Heart right ventricle (tissue), 16 donors: ENCODE measurements at places on chromosomes 5 and 9. TPM values are rescaled to one million over a fixed set of nuclear protein-coding genes. Genes with fewer than 3 reads are reported as not detected.

GRCh38 chr5:78647838-78648358 lies 674 bp downstream of the LHFPL2 start:
- peak; percentile 53 for DNase-seq

The IFNA2 gene
- polyA plus RNA-seq: not detected

DNA sequence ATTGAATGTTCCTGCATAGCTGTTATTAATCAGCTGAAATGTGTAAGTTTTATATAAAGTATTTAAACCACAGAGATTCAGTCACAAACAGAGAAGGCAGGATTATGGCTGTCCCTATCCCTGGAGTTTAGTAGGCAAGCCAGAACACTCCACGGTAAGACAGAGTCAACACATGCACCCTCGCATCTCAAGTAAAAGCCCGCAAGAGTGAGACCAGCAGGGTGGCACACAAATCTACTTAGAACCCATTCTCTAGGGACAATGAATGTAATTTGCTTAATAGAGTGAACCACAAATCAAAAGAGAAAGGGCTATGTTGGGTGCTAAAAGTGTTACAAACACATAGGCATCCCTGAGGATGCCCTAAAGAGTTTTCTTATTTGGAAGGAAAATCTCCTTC lies 35.1 kb downstream of the LPAR1 start:
- DNase-seq: no peak

DNA sequence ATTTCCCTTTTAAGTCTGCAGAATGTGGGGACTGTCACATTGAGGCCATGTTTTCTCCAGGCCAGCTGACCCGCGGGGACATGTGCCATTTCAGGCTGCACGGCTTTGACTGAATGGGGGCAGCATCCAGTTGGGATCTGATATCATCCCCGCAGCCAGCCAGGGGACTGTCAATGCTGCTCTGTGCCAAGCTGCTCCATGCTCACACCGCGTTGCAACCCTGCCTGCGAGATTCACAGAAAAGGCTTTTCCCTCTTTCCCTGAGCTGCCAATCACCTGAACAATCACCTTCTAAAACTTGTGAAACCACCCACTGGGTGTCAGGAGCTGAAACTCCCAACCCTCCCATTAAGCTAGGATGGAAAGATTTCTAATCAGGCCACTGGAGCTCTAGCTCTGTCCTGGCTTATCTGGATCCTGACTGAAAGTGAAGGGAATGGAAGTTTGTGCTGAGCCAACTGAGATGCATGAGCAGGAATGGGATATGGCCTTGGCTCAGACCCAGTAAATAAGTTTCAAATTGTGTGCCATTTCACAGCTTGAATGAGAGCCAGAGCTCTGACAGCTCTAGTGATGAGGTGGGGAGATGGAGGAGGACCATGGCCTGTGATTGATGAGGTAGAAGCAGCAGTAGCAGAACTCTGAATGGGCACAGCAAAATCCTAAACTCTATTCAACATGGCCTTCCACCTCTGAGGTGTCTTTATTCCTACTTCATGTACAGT lies 34.5 kb upstream of the ZNF366 start:
- no peak for DNase-seq

DNA sequence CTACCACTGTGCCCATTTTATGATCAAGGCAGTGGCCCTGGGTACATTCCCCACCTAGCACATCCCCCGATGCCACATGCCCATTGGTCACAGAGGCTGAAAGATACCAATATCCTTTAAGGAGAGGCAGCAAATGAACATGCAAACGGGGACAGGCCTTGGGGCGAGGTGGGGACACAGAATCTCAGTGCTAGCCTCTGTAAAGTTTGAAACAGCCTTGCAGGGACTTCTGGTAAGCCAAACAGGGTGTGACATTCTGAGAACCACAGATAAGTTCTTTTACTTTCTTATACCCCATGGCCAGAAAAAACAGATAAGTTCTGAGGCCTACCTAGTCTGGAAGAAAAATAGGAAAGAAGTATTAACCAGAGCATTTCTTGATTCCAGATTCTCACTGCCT lies 60.5 kb downstream of the ACER2 start:
- DNase-seq: no peak

The IFNA21 gene
- not detected for polyA plus RNA-seq

GRCh38 chr9:110952540-110952859 lies 85.8 kb downstream of the LPAR1 start:
- DNase-seq: no peak

- DNase-seq: peak; percentile 56
These were observed 225.0 kb upstream of the ANKRD55 start for GRCh38 chr5:56457887-56458812.

GRCh38 chr5:66757834-66758371 lies 161.7 kb downstream of the MAST4 start:
- DNase-seq: no peak

GRCh38 chr9:14812806-14813205 lies 90.3 kb upstream of the CER1 start:
- DNase-seq: no peak

The TXNDC8 gene
- not detected for polyA plus RNA-seq

The CTXN3 gene
- not detected for polyA plus RNA-seq

DNA sequence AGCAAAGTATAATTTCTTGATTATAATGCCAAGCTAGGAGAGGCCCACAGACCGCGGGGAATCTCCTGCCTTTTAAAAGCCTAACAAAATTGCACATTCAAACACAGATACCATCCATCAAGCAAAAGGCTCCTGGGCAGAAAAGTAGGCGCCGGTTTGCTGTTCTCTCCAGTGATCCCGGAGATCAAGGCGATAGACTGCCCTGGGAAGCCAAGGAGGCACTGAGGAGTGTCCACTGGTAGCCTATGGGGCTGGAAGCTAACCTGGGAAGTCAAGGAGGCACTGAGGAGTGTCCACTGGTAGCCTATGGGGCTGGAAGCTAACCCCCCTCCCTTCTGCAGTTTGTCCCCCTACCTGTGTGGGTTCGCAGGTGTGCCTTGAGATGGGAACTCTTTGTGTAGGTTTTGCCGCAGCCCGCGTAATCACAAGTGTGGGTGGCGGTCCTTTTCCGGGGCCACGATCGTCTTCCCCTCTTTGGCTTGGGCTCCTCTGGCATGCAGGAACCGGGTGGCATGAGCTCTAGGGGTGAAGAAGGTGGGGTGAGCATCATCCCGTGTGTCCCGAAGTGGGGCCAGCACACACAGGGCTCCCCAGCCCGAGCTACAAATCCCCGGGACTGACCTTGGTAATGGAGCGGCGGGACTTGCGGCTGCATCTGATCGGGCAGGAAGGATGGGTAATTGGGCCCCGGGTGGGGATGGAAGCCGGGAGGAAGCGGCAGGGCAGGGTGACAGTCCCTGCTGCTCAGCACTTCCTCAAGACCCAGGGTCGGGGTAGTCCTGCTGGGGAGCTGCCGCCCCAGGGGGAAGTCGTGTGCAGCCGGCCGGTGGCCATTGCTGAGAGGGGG lies 2.7 kb downstream of the KLF4 start:
- peak; percentile 8 for DNase-seq

The RIC1 gene
- polyA plus RNA-seq: 3.7 TPM

DNA sequence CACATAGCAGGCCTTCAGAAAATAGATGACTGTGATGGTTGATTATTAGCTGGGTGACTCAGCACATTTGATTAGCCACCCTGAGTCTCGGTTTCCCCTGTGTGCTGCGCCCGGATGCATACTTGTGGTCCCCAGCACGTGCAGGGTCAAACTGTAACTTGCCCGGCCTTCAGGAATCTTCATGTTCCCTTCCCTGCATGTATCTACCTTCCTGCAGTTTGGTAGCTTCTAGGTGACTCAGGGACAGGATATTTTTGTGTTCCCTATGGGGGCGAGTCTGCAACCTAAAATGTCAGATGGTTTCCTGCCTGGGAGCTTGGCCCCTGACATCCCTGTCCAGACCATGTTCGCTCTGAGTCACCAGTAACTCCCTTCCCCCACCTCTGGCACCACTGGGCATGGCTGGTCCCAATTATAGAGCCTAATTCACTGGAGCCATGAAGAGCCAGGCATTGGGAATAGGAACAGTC lies 13.2 kb downstream of the PTGS1 start:
- no peak for DNase-seq

GRCh38 chr5:135208903-135209721 lies 175.1 kb upstream of the PITX1 start:
- DNase-seq: no peak

DNA sequence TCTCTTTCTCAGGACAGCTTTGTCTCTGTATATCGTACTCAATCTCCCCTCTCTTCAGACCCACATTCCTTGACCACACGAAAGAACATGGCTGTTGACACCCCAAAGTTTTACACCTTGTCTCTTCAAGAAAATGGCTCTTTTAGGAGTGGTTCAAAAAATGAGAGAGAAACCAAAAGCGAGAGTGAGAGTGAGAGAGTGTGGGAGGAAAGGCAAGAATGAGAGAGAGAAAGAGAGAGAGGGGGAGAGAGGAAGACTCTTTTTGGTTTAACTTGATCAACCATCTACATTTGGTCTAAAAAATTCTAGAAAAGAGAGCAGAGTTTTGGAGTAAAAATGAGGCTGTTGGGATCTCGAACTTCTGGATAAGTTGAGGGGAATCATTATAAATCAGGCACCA lies 581.8 kb upstream of the WWC1 start:
- no peak for DNase-seq

The IFNA6 gene
- polyA plus RNA-seq: not detected

- DNase-seq: peak; percentile 89
These were observed 40.4 kb upstream of the SYNPO start for GRCh38 chr5:150599917-150600511.

- DNase-seq: no peak
These were observed 1729.2 kb upstream of the WWC1 start for GRCh38 chr5:166562246-166562645.

GRCh38 chr9:6581253-6581652 lies 64.3 kb downstream of the GLDC start:
- no peak for DNase-seq

The SIT1 gene
- polyA plus RNA-seq: not detected

The SLC23A1 gene
- not detected for polyA plus RNA-seq

The USP20 gene
- 14.7 TPM for polyA plus RNA-seq

DNA sequence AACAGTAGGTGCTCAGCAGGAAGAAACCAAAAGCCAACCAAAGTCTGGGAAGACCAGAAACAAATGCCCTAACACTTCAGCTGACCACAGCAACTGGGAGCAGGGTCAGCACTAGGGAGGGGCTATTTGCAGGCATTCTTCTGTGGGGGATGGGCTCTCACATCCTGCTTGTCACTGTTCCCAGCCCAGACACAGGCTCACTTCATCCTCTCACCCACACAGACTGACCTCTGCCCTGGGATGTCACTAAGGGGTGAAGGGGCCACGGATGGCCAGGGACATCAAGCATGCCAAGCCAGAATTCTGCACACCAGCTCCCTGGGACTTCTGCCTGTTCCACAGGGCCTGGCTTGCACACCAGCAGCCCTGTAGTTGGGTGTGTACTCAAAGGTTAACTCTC lies 28.7 kb downstream of the GFRA3 start:
- DNase-seq: no peak

- no peak for DNase-seq
These were observed 177.5 kb upstream of the TBC1D2 start for GRCh38 chr9:98432960-98433359.

The MVB12B gene
- 4.3 TPM for polyA plus RNA-seq

DNA sequence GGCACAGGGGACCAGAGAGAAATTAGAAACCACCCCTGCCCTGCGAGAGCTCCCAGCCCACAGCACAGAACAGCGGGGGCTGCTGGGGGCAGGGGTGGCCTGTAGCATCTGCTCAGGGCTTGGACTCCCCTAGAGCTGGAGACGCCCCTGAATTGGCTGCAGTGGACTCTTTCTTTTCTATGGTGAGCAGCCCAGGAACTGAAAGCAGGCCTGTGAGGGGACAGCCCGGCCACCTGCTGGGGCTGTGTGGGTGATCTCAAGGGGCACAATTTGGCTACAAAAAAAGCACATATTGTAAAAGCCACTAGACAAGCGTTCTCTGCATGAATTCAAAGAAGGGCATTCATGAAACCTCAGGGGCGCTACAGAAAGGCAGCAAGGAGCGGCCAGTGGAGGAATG lies 57.5 kb upstream of the ICE1 start:
- no peak for DNase-seq

The GPR151 gene
- polyA plus RNA-seq: not detected

DNA sequence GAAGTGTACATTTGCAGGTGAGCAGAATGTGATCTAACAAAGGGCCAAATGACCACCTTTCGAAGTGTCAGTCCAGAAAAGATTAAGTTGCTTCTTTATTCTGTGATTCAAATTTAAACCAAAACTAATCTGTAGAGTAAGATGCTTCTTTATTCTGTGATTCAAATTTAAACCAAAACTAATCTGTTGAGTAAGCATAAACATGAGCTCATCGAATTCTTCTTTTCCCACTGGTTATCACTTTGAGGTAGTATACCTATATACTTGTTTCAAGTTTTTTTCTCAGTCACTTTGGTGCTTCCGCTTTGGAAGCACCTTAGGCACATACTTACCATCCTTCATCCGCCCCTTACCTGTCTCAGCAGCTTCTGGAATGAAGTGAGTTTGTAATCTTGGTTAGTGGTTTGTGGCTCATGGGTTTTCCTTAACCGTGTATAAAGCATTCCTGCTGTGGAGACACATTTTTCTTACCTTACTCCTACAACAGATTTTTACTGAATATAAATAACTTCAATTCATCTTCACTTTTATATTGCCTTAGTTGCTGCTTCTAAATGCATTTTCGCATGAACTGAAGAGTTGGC lies 40.7 kb upstream of the CTXN3 start:
- no peak for DNase-seq

DNA sequence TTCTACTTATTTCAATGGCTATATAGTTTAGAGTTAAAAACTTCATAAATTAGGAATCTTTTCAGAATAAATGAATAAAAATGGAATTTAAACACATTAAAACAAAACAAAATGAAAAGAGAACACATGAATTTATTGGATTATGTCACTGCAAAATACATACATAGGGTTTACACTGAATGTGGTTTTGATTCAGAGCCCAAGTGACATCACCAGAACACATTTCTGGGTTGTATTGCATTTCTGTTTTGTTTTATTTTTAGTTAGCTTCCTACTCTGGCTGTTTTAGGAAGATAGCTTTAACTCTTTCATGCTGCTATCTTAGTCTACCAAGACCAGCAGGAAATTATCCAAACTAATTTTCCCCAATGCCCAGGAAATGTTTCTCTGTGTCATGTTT lies 1935.0 kb downstream of the EFNA5 start:
- DNase-seq: no peak

- DNase-seq: peak; percentile 25
These were observed 268.2 kb downstream of the MAST4 start for GRCh38 chr5:66864240-66864884.

The TSLP gene
- 8.7 TPM for polyA plus RNA-seq

DNA sequence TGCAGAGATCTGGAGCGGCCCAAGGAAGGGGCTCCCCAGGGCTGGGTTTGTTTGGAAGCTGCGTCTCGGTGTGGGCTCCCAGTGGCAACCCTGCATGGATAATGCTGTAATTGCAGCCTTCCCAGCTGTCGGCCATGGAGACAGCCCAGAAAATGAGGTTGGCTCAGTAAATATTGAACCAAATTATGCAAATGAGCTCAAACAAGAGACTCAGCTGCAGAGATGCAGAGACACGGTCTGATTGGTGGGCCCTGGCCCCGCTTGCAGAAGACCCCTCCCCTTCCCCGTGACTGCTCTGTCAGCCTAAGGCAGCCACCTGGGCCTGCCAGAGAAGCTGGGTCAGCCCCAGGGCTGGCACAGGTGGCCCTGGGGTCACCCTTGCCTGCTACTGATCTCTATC lies 75.9 kb downstream of the RAD23B start:
- no peak for DNase-seq
